Tongue (tissue), 3 donors: ENCODE measurements at places on chromosomes 2 and 18. TPM values are rescaled to one million over a fixed set of nuclear protein-coding genes. Genes with fewer than 3 reads are reported as not detected.

ZSCAN30 gene
- 23.4 TPM for total RNA-seq

EN1 gene
- total RNA-seq, result 0.41 TPM

CTLA4 gene
- 1.2 TPM for total RNA-seq

PLGLB1 gene
- total RNA-seq, result 12.5 TPM

GCFC2 gene
- total RNA-seq, result 33.0 TPM

MC5R gene
- not detected for total RNA-seq

HADHB gene
- total RNA-seq, result 196 TPM

PDCD1 gene
- not detected for total RNA-seq

SRD5A2 gene
- 0.10 TPM for total RNA-seq

LCT gene
- total RNA-seq, result not detected

SGO2 gene
- total RNA-seq, result 10.7 TPM

ARMC9 gene
- total RNA-seq, result 11.9 TPM

MLPH gene
- 10.3 TPM for total RNA-seq

ST6GAL2 gene
- total RNA-seq, result 7.1 TPM

HAAO gene
- 24.3 TPM for total RNA-seq

CYS1 gene
- total RNA-seq, result 5.4 TPM

DNAJB2 gene
- 96.5 TPM for total RNA-seq

EIF5B gene
- total RNA-seq, result 29.1 TPM

CFAP53 gene
- total RNA-seq, result 0.31 TPM

FBXO48 gene
- 0.82 TPM for total RNA-seq

STPG4 gene
- total RNA-seq, result not detected

DNAJC5G gene
- total RNA-seq, result not detected

AQP12A gene
- total RNA-seq, result not detected

GCKR gene
- total RNA-seq, result not detected

TUBA4B gene
- total RNA-seq, result not detected

PXDN gene
- total RNA-seq, result 189 TPM

ABHD1 gene
- total RNA-seq, result 1.3 TPM

DES gene
- total RNA-seq, result 5,232 TPM

HOXD10 gene
- 0.62 TPM for total RNA-seq

RAB12 gene
- 125 TPM for total RNA-seq

LYG2 gene
- total RNA-seq, result not detected

TMEM247 gene
- total RNA-seq, result not detected

LOXL3 gene
- total RNA-seq, result 11.2 TPM

ABCG5 gene
- not detected for total RNA-seq

PLGLB2 gene
- 2.6 TPM for total RNA-seq

KATNAL2 gene
- 4.7 TPM for total RNA-seq

LRP2 gene
- total RNA-seq, result 0.10 TPM

GPR55 gene
- not detected for total RNA-seq

CD8B2 gene
- total RNA-seq, result not detected

STARD6 gene
- not detected for total RNA-seq

IL36RN gene
- 5.6 TPM for total RNA-seq

TEKT4 gene
- total RNA-seq, result not detected

HOXD9 gene
- total RNA-seq, result 1.8 TPM

VRK2 gene
- total RNA-seq, result 17.8 TPM

OTOS gene
- not detected for total RNA-seq

C2orf66 gene
- total RNA-seq, result not detected

GALR1 gene
- 0.21 TPM for total RNA-seq

HOXD8 gene
- 2.7 TPM for total RNA-seq

BOLL gene
- total RNA-seq, result 2.8 TPM

ITGB6 gene
- total RNA-seq, result 61.3 TPM

ALPG gene
- not detected for total RNA-seq

CPO gene
- total RNA-seq, result 1.6 TPM

LYPD1 gene
- 3.6 TPM for total RNA-seq
